ENCODE measurements at places on chromosomes 2 and 18.
A peak's percentile ranks its signal among the peaks of the same experiment; 100 is the strongest.

GRCh38 chr2:40721595-40721994, 269.7 kb upstream of the SLC8A1 start:
- DNase-seq = no peak

DNA sequence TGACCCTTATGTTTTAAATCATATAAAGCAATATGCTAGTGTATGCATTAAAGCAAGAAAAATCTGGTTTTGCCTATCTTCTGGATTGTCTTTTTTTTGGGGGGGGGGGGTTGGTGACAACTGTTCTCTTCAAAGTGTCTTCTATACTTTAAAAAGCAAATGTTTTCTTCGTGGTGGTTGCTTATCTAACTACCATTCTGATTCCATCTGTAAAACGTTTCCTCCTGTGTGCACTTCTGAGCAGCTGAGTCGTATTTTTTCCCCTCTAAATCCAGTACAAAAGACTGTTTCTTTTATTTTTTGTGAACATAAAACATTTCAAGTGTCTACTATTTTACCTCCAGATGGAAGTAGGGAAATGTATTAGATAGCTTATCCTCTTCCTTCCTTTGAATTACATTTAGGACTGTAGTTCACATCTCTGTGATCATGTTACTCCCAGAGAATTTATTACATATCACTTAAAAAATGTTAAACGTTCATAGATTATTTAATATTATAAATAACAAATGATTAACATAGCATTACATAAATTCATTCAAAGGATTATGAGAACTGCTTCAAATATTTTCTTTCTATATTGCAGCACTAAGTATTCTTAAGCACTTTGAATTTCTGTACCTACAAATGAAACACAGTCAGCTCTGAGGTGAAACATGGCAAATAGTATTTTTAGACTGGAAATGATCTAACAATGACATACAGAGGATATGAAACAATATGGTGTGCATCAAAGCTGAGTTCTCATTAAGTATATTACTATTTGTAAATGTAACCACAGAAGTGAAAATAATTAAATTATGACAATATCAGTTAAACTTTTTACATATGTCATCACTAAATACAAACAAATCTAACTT, 56.4 kb downstream of the SCN3A start:
- DNase-seq = no peak

DNA sequence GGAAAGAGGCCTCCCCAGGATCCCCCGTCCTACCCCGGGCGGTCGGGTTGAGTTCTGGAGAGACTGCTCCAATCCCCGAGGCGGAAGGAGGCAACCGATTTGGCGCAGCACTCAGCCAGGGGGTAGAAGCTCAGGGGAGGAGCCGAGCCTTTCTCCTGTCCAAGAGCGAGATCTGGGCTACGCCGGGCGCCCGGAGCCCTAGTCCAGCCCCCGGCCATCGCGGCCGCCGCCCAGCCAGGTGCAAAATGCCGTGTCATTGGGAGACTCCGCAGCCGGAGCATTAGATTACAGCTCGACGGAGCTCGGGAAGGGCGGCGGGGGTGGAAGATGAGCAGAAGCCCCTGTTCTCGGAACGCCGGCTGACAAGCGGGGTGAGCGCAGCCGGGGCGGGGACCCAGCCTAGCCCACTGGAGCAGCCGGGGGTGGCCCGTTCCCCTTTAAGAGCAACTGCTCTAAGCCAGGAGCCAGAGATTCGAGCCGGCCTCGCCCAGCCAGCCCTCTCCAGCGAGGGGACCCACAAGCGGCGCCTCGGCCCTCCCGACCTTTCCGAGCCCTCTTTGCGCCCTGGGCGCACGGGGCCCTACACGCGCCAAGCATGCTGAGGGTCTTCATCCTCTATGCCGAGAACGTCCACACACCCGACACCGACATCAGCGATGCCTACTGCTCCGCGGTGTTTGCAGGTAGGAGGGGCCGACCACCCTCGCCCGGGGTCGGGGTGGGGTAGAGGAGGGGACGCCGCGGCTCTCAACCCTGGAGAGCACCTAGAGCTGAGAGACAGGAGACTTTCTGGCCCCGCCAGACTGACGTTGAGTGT, at the start of gene DYSF:
TSS of gene DYSF (plus strand) at position 158 of the 817 bp plus-strand sequence.
- no peak for DNase-seq

DNA sequence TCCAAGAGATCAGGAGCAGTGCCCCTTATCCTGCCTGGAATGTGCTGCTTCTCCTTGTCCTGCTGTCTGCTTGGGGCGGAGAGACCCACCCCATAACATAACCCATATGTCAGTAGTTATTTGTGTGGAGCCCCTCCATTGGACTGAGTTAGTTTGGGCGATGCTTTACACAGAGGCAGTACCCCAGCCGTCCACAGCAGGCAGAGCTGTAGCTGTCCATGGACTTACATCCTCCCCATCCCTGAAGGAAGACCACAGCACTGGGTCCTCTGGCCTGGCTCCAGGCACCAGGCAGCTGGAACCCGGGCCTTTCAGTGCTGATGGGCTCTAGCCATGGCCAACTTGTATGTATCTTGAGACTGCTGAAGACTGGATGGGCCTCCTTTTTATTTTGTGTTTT, 20.3 kb downstream of the GKN2 start:
- no peak for DNase-seq

GRCh38 chr2:23703583-23704385, 223.1 kb downstream of the ATAD2B start:
- no peak for DNase-seq

GRCh38 chr2:105502625-105503334, 103.9 kb upstream of the FHL2 start:
- no peak for DNase-seq

- no peak for DNase-seq
Observed at GRCh38 chr2:27453968-27454367, 11.8 kb downstream of the KRTCAP3 start.

DNA sequence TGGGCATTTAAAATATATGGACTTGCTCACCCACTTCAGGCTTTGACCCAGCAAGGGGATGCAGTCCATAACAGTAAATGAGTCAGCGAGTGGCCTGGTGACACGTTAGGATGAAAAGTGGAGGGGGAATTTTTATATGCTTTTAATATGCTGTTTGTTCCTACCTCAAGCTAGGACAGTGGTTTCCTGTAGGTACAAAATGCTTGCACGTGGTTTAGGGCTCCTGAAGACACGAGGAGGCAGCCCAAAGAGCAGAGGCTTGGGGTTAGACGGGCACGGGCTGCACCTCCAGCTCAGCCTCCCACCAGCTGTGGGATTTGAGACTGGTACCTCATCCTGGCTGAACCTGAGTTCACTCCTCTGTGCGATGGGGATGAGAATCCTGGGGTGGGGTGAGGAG, 306.2 kb upstream of the CXCR4 start:
- no peak for DNase-seq

- no peak for DNase-seq
Observed at GRCh38 chr2:47269316-47270232, 114.5 kb upstream of the STPG4 start.

- DNase-seq = peak; percentile 37
Observed at GRCh38 chr2:120783371-120783791, 47.7 kb downstream of the GLI2 start.

- DNase-seq = no peak
Observed at GRCh38 chr2:134500211-134500935, 218.4 kb downstream of the TMEM163 start.

GRCh38 chr18:6752202-6752860, 22.8 kb downstream of the ARHGAP28 start:
- no peak for DNase-seq

DNA sequence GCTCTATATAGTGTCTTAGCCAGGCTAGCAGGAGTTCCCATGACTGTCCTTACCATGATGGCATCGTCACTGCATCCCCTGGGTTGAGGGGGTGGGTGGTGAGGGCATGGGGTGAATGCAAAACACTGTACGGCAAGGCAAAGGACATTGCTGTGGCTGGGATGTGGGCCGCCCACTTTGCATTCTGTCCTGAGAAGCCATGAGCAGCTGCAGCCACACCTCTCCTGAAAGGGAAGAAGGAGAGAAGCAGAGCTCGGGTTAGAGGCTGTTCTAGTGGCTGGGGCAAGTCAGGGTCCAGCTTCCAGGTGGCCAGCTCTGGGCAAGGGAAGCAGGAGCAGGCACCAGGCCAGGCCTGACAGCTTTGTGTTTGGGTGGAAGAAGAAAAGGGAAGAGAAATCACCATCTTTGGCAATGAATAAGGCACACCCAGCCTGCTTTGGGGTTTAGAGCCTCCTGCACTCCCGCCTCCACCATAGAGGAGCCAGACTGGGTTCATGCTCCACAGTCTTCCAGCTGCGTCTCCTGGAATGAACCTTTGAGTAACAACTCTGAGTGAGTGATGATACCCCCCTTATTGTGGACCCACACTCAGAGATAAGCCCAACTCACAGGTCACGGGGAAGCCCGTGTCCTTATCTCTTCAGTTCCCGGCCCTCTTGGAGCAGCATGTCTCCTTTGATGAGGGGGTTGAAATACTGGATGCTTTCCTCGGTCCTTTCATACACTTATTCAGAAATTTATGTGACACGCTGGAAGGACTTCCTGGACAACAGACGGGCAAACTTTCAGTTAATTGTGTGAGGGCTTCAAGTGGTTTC, 63.4 kb downstream of the INPP4A start:
- DNase-seq = no peak

- no peak for DNase-seq
Observed at GRCh38 chr2:128836559-128837100, 518.0 kb upstream of the HS6ST1 start.

GRCh38 chr18:44961288-44961995, 280.8 kb downstream of the SETBP1 start:
- DNase-seq = no peak

DNA sequence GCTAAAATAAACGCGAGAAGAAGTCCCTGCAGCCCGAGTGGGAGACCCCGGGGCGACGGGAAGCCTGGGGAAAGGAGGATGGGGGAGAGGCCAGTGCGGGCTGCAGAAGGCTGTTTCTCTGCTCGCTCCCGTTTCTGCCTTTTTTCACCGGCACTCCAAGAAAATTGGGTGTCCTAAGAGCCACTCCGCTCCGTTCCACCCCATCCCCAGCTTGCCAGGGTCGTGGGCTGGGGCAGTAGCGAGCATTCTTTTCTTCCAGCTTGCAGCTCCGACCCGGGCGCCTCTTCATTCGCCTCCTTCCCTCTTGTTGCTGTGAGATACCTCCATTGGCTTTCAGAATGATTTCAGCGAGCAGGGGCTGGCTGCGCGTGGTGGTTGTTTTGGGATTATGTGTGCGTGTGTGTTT, 1.1 kb downstream of the HOXD3 start:
- no peak for DNase-seq

DNA sequence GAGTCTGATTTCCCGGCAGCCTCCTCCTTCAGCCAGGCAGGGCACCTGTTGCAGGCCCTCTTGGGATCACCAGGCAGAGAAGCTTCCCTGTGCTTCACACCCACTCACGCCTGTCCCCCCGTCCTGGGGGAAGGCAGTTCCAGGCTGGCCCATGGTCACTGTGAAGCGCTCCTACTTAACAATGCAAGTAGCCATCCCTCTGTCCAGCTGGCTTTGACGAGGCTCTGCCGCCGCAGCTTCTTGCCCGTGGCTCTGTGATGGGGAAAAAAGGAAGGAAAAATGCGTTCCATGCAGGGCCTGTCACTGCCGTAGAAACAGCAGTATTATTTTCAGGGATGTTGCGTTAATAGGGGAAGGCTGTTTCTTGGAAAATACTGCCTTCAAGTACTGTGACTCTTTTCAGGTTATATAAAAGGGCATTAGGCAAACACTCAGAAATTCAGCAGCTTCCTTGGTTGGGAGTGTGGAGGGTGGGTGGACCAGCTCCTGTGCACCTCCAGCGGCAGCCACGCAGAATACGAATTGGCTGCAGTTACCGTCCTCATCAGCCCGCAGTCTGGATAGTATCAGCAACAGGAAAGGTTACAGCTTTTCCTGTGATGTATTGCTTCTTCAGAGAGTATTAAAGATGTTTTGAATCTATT, 232.3 kb downstream of the KLHL29 start:
- DNase-seq = peak; percentile 39

- no peak for DNase-seq
Observed at GRCh38 chr2:43100362-43100882, 126.0 kb downstream of the ZFP36L2 start.

DNA sequence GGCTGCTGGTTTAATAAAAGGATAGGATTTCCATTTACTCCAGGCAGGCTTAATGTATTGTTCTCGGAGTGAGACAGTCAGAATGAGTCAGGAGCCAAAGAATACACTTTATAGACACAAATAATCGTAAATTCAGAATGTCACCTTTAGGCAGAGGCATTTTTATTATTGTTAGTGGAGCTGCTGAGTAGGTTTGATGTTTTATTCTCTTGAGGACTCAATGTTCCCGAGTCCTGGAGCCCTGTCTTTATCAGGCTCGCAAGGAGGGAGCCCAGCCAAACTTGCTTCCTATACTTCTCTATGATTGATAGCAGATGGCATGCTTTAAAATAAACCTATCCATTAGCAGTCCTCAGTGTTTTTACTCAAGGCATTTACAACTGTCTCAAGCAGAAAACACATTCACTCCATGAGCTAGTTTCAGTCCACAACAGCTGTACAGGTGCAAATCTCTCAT, 492.3 kb upstream of the ZEB2 start:
- DNase-seq = no peak

DNA sequence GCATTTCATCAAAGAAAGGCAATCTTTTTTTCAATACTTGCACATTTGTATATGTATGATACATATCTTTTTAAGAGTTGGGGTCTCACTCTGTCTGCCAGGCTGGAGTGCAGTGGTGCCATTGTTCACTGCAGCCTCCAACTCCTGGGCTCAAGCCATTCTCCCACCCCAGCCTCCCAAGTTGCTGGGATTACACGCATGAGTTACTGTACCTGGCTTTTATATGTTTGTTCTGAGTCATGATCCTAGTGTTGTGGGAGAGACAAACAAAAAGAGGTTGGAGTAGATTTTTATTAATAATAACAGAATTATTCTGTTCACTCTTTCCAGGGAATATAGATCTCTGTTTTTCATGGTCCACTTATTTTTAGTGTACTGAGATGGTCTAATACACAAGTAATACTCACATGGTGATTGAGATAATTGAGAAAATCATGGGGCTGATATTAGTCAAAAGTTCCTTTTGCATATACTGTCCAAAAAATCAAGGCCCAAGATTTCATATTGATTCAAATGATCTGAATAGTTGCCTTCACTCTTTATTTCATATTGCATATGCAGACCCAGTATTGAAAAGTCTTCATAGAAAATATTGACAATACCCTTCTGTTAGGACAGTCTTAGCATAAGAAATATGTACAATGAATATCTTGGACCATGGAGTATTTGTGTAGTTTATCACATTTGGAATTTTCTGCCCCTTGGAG, 138.3 kb downstream of the FMNL2 start:
- DNase-seq = no peak

DNA sequence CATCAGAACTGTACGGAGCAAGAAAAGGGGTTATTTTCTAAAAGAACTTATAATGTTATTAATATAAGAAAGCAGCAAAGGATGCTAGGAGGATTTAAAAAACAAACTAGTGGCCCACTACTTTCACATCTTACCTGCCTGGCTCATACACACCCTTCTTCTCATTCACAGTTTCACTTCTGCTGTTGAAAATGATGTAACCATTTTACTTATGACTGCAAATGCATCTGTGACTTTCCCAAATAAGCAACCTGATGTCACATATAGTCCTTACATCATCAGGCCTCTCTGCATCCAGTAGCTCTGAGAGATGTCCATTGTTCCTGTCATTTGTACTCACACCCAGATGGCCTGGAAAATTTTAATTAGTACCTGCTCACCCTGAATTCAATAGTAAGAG, 101.8 kb upstream of the MYO3B start:
- DNase-seq = no peak

Measured in NCI-H2029 treated with DMSO at 0.1 percent for 48 hours (cell line).